ENCODE measurements at places on chromosomes 12 and 14. TPM values are rescaled to one million over a fixed set of nuclear protein-coding genes. Genes with fewer than 3 reads are reported as not detected.
A peak's percentile ranks its signal among the peaks of the same experiment; 100 is the strongest.

- no peak for DNase-seq
Observed at GRCh38 chr12:103178366-103179080, 221.0 kb downstream of the ASCL1 start.

DNA sequence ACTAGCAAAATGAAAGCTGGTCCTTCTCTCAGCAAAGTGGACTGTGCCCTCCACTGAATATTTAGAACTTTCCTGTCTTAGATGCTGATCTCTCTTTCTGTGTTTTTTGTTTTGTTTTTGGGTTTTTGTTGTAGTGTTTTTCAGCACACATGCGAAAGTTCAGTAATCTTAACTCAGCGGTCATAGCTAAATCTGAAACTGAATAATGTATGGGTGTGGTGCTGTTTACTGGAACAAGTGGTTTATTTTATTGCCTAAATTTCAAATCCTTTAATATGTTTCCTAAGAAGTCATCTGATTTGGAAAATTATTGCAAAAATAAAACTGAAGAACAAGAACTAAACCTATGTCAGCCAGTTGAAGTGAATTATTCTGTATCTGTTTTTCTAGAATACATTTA lies 116.0 kb upstream of the LRIG3 start:
- no peak for DNase-seq

GRCh38 chr12:131229426-131230339 lies 276.0 kb downstream of the ADGRD1 start:
- DNase-seq, result no peak

DNA sequence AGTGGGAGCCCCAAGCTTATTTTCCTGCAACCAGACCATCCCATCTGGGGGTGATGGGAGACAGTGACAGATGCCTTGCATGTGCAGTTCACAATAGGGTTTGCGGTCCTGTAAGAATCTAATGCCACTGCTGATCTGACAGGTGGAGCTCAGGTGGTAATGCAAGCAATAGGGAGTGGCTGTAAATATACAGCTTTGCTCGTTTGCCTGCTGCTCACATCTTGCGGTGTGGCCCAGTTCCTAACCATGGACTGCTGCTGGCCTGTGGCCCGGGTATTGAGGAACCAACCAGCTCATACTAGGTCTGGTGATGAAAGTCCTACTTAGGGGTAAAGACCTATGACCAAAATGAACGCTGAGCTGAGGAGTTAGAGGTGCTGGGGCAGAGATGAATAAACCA lies 36.1 kb upstream of the CCDC88C start:
- DNase-seq, result no peak

- DNase-seq, result no peak
Observed at GRCh38 chr14:64906022-64906421, 8.2 kb upstream of the CHURC1 start.

DNA sequence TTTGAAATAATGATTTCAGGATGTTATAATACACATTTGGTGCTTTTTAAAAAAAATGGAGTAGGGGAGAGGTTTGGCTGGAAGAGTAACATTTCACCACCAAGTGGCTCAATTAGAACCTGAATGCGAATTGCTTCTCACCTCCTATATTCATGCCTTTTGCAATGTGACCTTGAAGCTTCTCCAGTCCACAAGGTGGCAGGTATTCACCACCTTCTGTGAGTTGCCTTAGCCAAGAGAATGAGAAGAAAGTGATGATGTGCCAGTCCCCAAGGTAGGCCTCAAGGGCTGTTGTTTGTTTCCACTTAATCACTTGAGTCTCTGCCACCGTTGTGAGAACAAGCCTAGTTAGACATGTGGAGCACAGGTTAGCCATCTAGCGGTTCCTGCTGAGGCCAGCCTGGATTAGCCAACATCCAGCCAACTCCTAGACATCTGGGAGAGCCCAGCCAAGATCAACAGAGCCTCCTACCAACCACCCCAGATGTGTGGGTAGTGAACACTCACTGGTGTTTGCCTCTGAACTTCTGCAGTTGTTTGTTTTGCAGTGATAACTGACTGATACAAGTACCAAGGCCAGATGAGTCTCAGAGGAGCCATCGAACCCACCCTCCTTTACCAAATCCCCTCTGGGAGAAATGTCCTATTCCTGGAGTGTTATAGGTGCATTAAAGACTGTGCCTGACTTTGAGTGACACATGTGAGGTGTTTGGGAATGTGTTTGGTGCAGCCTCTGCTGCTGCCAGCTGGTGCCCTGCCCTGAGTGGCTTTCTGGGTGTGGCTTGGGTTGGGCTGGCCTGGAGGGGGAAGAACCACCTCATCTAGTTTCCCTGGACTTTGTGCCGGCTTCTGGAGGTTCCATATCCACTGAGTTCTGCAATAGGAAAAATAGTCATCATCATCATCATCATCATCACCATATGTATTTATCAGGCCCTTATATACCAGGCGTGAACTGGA lies 132.5 kb upstream of the RFLNA start:
- no peak for DNase-seq

GRCh38 chr12:52313926-52314325 lies 7.3 kb downstream of the KRT83 start:
- DNase-seq, result no peak

DNA sequence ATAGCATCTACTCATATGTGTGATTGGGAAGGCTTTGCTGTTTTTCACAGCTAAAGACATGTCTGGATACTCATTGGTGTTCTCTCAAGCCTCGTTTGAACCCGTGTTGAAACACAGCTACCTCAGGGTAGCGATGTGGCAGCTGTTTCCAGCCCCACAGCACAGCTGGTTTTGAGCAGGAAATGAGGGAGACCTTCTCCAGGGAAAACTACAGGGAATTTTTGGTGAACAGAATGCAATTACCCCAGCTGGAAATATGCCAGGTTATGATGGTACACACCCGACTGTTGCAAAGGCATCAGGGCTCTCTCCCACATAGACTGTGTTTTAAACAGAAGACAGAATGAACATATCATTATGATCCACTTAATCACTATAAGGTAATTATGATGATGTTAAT lies 828.9 kb downstream of the VRK1 start:
- no peak for DNase-seq

DNA sequence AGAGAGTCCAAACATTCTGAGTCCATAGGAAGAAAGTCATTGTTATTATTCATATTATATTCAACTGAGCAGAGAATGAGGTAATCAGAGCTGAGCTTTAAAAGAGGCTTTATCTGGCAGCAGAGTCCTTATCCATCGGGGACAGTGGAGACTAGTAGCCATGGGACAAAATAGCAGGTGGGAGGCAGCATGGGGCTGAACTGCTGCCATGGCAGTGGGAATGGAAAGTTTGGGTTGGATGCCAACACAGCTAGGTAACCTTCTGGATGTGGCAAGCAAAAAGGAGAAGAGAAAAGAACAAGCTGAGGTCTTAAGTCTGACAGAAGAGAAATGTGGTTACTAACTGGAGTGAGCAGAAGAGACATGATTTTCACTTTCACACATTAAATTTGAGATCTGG lies 71.0 kb upstream of the CDKN3 start:
- no peak for DNase-seq

- no peak for DNase-seq
Observed at GRCh38 chr14:38410442-38410841, 154.5 kb upstream of the CLEC14A start.

DNA sequence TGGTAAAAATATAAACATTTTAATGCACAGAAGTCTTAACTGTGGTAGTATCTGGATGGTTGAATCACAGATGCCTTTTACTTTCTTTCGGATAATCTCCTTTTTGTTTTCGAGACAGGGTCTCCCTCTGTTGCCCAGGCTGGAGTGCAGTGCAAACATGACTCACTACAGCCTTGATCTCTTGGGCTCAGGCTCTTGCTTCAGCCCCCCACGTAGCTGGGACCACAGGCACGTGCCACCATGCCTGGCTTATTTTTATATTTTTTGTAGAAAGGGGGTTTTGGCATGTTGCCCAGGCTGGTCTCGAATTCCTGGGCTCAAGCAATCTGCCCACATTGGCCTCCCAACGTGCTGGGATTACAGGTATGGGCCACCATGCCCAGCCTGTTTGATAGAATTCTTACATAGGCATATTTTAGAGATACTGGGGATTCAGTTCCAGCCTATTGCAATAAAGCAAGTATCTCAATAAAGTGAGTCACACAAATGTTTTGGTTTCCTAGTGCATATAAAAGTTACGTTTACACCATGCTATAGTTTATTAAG lies 99.2 kb downstream of the SNAPC1 start:
- no peak for DNase-seq

GRCh38 chr12:64054079-64054520 lies 168.0 kb downstream of the KICS2 start:
- DNase-seq, result no peak

DNA sequence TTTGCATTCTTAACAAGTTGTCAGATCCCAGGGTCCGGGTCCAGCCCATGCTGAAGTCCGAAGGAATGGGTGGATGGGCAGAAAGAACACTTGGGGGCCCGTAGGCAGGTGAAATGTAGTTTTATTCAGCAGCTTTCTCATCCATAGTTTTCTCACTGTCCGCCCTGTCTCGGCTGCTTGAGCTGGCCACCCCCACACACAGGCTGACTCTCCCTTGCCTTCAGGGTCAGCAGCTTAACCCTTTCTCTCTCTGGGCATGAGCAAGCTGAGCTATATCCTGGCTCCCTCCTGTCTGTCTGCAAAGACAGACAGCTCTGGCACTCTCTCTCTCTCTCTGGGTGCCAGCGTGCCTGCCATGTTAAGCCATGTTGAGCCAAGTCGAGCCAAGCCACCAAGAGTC lies 163.9 kb downstream of the PTCSC3 start:
- DNase-seq, result no peak

- no peak for DNase-seq
Observed at GRCh38 chr12:120847814-120848213, 56.3 kb downstream of the SPPL3 start.

DNA sequence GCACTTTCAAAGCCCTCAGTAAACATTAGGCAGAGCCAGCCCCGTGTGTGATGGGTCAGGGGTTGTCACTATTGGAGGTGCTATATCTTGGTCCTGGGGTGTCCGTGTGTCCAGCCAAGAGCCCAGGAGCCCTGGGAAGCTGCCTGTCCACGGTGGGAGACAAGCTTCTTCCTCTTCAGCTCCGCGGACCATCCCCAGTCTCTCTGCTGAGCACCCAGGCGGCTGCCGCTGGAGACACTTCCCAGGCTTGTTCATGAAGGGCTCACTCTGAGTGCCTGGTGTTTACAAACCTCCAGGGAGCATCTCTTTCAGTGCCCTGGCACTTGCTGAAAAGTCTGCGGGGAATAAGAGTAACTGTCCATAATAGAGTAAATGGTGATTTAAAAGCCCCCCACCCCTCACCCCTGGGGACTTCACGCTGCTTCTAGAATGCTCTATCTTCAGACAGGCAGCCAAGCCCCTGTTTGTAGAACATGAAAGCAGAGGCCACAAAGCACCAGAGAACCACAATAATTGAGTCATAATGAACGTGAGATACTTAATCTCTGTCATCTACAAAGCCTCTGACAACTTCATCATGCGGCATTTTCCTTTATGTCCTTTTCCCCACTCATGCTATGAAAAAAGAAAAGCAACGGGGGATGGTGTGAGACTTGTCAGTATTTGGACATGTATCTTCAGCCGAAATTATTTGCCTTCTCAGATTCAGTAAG lies 178.6 kb downstream of the TMEM132C start:
- no peak for DNase-seq

DNA sequence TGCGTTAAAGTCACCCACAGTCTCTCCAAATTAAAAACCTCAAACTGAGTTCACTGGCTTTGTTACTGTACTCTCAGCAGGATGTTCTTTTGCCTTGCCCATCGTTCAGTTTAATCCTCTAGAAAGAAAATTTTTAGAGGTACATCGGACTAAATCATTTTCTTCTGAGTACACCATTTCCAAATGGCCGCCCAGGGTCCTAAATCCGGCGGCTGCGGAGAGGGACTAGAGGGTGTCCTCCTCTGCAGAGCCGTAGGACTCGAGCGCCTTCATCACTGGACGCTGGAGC lies 1.4 kb downstream of the LIN7A start:
- DNase-seq, result no peak

- no peak for DNase-seq
Observed at GRCh38 chr12:121175383-121176119, 34.4 kb upstream of the P2RX4 start.

DNA sequence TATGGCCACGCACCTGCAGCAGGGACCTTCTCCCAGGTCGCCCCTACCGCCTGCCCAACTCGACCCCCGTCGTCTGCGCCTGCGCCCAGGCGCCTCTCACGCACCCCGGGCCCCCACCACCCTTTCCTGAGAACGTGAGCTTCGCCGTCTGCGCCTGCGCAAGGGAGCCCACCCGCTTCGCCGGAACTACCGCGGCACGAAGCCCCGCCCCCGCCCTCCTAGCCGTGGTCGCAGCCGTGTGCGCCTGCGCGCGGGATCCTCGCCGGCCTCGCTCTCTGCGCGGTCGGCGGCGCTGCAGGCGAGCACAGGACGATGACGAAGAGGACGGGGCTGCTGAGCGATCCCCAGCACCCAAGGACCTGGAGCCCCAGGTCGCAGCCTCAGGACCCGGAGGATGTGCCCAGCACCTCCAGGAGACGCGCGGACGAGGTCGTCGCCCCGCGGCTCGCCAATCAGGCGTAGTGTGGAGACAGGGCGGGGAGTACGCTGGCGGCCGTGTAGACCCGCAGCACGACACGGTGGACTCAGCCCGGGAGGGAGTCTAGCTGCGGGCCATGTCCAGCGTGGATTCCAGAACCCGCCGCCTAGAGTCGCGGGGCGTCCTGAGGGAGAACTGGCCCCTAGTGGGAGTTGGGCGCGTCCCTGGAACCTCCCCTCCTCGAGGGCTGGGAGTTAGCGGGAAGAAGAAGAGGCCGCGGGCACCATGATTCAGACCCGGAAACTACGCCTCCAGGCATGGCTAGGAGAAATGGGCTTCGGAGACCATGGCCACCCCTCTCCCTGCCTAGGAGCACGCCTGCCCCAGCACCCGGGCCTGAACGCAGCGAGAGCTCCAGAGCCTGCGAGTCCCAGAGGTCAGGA lies 1120.8 kb upstream of the TMEM132C start:
- DNase-seq, result peak; percentile 75

DNA sequence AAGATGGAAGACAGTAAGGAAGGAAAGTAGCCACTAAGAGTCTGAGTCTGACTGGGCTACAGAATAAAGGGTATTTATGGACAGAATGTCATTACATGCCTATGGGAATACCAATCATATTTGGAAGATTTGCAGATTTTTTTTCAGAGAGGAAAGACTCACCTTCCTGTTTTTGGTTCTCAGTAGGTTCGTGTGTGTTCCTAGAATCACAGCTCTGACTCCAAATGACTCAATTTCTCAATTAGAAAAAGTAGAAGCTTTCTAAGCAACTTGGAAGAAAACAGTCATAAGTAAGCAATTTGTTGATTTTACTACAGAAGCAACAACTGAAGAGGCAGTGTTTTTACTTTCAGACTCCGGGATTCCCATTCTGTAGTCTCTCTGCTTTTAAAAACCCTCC lies 15.4 kb upstream of the PAPLN start:
- no peak for DNase-seq

Gene VPS33A
- 14.2 TPM for total RNA-seq

Gene C12orf54
- not detected for total RNA-seq

Gene AICDA
- not detected for total RNA-seq

Gene IRAK3
- 0.59 TPM for total RNA-seq

Gene MYH6
- not detected for total RNA-seq

Gene ZBTB42
- 3.0 TPM for total RNA-seq

Gene NOP9
- 25.9 TPM for total RNA-seq

Gene HCAR3
- total RNA-seq, result 0.33 TPM

Gene TSHR
- total RNA-seq, result not detected

Gene GARIN6
- total RNA-seq, result not detected

Gene POTEG
- total RNA-seq, result not detected

Gene PHC1
- total RNA-seq, result 47.2 TPM

Gene KCNK10
- not detected for total RNA-seq
